Activated naive CD4-positive, alpha-beta T cell treated with anti-CD3 and anti-CD28 coated beads, Interleukin-2, amount 10 ng/mL, durations not matched to agents 7 days and 5 days (primary cell): ENCODE measurements at places on chromosomes 12 and 14.

GRCh38 chr14:39768589-39768988 is 336.4 kb upstream of the FBXO33 start:
- no peaks in the 10 kb centered on the region for H3K36me3 ChIP-seq
- H3K4me3 ChIP-seq, result no peak overlapping the region
- H3K27me3 ChIP-seq, result no peaks in the 10 kb centered on the region
- no peaks in the 10 kb centered on the region for H3K4me1 ChIP-seq
- no peak for DNase-seq

GRCh38 chr14:69803753-69804152 is 6.7 kb upstream of the SLC10A1 start:
- no peak overlapping the region for H3K4me3 ChIP-seq
- H3K27me3 ChIP-seq, result peaks cover 11% of the 10 kb centered on the region
- no peaks in the 10 kb centered on the region for H3K36me3 ChIP-seq
- H3K4me1 ChIP-seq, result no peaks in the 10 kb centered on the region
- no peak for DNase-seq
- no peak overlapping the region for H3K27ac ChIP-seq

- H3K4me1 ChIP-seq, result no peaks in the 10 kb centered on the region
- H3K4me3 ChIP-seq, result no peak overlapping the region
- DNase-seq, result no peak
- H3K27me3 ChIP-seq, result peaks cover 17% of the 10 kb centered on the region
- H3K36me3 ChIP-seq, result no peaks in the 10 kb centered on the region
These were observed 46.9 kb upstream of the OTX2 start for GRCh38 chr14:56857216-56857615.

DNA sequence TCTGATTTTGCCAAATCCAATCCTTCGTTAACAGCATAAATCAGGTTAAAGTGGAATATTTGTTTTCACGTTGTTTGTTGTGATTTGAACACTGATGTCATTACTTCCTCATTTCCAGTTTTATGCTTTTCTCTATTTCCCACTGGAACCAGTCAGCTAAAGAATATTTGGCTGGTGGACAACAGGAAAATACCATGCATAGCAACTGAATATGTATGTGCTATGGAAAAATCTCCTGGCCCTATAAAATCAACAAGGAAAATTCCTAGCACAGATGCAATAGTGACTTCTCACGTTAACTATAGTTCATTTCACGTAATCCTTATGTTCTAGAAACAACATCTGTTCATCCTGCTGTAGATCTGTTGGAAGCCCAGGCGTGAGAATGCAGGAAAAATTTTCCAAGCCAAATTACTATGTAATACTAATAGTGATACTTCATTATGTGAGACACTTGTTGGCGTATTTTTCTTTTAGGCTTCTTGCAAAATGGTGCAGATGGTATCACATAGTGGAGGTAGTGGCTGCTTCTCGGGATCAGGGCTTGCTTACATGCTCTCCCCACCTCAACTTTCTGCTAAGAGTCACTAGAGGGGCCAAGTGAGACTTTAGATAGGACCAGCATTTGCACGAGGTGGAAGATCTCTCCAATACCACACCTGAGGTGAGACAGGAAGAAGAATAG is 86.3 kb upstream of the USP44 start:
- no peaks in the 10 kb centered on the region for H3K27me3 ChIP-seq
- H3K4me3 ChIP-seq, result no peak overlapping the region
- no peak overlapping the region for H3K27ac ChIP-seq

GRCh38 chr12:94839347-94839746 is 164.2 kb downstream of the NDUFA12 start:
- H3K36me3 ChIP-seq, result no peaks in the 10 kb centered on the region
- H3K4me3 ChIP-seq, result no peak overlapping the region
- H3K4me1 ChIP-seq, result no peaks in the 10 kb centered on the region
- no peak for DNase-seq

DNA sequence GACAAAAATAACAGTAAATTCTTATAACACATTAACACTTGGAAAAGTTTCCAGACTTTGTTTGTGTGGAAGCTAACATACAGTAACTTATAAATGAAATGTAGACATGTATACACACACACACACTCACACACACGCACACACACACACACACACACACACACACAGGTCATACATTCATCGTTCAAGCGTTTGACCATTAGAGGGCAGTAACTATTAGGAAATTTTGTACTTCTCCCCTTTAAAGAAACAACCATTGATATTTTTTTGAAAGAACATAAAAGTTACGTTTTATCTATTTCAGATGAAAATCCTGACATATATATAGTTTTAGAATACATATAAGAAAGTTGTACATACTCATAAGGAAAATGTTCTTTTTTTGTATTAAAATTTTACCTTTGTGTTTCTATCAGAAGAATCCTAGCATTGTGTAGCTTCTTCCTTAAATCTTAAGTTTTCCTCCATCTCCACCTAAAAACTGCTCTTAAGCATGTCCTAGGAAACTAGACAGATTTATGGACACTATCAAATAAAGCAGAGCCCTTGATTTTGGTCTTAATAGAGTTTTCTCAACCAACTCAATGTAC is 29.0 kb downstream of the PTPRQ start:
- no peak overlapping the region for H3K27ac ChIP-seq
- no peaks in the 10 kb centered on the region for H3K36me3 ChIP-seq
- no peaks in the 10 kb centered on the region for H3K4me1 ChIP-seq
- H3K4me3 ChIP-seq, result no peak overlapping the region
- no peaks in the 10 kb centered on the region for H3K27me3 ChIP-seq

DNA sequence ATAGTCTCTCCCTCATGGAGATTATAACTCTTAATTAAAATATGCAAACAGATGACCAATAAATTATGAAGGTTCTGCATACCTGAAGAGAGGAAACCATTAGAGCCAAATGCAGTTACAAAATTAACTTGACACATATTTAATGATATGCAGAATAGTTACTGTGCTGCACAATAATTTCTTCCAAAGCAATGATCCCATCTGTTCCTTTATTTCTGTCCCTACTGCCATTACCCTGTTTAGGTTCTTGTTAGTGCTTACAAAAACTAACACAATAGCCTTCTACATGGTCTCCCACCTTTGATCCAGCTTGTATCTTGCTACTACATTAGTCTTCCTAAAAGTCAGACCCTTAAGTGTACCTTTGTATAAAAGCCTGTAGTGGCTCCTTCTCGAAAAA is 411.1 kb downstream of the APAF1 start:
- H3K27me3 ChIP-seq, result no peaks in the 10 kb centered on the region
- no peaks in the 10 kb centered on the region for H3K36me3 ChIP-seq
- H3K27ac ChIP-seq, result no peak overlapping the region
- no peak for DNase-seq
- no peaks in the 10 kb centered on the region for H3K4me1 ChIP-seq

GRCh38 chr12:130743606-130744005 is 27.5 kb upstream of the RIMBP2 start:
- no peak for DNase-seq
- no peak overlapping the region for H3K27ac ChIP-seq
- H3K27me3 ChIP-seq, result peaks cover 7% of the 10 kb centered on the region
- H3K4me3 ChIP-seq, result no peak overlapping the region
- no peaks in the 10 kb centered on the region for H3K36me3 ChIP-seq

DNA sequence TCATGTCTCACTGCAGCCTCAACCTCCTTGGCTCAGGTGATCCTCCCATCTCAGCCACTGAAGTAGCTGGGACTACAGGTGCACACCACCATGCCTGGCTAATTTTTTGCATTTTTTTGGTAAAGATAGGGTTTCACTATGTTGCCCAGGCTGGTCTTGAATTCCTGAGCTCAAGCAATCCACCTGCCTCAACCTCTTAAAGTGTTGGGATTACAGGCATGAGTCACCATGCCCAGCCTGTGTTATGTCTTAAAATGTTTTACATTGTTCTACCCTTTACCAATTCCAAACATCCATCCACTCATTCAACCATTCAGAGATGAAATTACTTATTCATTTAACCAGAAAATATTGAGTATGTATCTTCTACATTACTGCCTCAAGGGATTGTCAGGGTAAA is 111.6 kb upstream of the BTG1 start:
- H3K36me3 ChIP-seq, result no peaks in the 10 kb centered on the region
- DNase-seq, result no peak
- no peak overlapping the region for H3K27ac ChIP-seq
- H3K4me1 ChIP-seq, result peaks cover 17% of the 10 kb centered on the region
